ENCODE measurements at places on chromosomes 12 and 14.

- DNase-seq = no peak
These were observed 20.8 kb downstream of the SAV1 start for GRCh38 chr14:50647282-50647681.

GRCh38 chr12:12645485-12645884 is 33.8 kb downstream of the CREBL2 start:
- peak; percentile 78 for DNase-seq

DNA sequence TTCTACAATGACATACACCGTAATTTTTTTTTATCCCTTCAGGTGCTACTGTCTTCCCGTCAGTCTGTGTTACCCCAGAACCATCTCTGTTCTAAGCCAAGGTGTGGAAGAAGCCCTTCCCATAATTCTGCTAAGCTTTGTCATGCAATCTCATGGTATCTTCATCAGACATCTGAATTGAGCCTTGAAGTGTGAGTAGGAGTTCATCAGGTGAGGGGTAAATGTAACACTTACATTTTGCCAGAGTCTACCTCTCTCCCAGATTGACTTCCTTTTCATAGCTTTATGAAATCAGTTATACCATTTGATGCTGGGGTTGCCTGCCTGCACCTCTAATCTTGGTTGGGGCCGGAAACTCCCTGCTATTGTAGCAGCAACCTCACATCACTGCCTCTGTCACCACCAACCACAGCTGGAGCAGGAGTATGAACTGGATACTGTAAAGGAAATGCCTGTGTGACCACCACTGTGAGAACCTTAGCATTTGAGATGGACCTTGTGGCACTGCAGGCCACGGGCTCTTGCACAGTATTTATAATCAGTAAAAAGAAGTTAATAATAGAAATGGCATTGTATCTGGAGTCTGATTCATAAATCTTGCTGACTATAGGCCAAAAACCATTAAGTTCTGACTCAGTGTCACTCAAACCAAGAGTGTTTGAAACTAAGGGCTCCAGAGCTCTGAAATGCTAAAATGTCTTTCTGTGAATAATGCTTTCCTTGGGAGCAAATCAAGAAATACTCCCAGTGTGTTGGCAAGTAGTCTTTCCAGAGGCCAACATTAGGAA is 58.7 kb upstream of the STK38L start:
- DNase-seq = peak; percentile 48

DNA sequence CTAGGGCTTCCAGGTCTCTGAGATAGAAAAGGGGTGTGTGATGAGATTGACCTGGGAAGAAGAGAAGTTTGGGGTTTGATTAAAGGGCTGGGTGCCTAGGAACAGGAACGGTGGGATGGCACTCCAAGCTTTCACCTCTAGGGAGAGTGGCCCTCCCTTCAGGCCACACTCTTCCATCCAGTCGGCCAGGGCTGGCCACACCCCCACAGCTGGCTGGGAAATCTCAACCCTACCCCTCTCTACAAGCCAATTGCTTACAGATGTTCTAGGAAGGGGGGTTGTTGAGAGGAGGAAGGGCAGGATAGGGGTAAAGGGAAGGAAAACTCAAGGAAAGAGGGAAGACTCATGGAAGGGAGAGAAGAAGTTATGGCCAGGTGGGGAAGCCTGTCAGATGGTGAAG is 6.6 kb upstream of the ITGA5 start:
- DNase-seq = no peak

DNA sequence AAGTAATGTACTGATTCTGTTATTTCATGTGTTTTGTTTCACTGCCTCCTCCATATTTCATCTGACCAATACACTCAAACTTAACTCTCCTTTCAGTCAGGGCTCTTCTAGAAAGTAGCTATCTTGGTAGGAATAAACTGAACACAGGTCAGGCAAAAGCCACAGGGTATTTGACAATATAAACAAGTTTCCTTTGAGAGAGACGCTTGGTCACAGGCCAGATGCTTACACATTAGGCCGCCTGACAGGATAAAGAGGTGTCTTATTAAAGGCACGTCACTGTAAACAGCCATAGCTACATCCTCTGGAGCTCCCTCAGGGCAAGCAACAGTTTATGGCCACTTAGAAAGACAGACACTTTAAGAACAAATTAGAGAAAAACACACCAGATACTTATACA is 607.5 kb downstream of the SLC6A15 start:
- no peak for DNase-seq

DNA sequence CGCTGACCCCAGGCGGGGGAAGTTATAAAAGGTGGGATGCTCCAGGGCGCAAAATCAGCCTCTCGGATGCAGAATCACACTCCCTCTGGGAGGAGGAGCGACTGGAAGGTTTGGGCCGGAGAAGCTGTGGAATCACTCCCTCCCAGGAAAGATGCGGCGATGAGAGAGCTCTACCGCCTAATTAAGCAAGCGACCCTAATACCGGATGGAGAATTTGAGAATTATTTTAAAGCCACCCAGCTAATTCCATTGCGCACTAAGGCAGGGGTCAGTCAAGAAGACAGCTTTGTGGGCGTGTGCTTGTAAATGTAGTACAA is 1.9 kb downstream of the COL2A1 start:
- DNase-seq = no peak

- no peak for DNase-seq
These were observed 29.9 kb upstream of the AEBP2 start for GRCh38 chr12:19409376-19409775.

GRCh38 chr12:119258556-119258955 is 76.0 kb upstream of the CCDC60 start:
- no peak for DNase-seq

DNA sequence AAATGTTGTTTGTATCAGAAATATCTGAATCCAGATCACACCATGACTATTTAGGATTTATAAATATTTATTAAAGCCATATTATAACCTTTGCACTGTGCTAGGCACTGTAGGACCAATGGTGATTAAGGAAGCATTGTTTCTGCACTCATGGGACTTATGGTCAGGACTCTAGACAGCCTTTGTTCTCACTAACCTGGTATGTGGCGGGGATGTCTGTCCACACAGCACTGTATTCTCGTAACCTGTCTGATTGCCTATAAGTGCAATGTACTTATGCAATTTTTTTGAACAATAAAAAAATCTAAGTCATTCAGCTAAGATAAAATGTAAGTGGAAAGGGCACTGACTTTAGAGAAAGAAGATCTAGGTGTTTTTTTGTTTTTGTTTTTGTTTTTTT is 6.7 kb upstream of the SSPN start:
- no peak for DNase-seq

DNA sequence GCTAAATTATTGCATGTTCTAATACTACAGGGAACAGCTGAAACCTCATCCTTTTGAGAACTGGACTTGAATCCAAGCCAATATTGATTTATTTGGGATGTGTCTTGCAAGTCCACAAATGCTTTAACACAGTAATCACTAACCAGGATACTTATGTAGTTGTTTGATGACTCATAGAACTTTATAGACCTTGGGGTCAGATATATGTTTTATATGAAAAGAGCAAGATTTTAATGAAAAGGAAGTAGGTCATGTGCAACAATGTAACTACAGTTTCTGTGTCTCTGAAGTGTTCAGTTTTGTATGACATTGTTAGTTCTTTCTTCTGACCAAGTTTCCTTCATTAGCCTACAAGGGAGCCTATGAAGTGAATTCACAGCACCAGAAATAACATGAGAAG is 352.0 kb downstream of the ZFP36L1 start:
- no peak for DNase-seq

- DNase-seq = no peak
These were observed 51.9 kb upstream of the TBX3 start for GRCh38 chr12:114735680-114736374.

GRCh38 chr12:90026516-90026915 is 317.9 kb upstream of the ATP2B1 start:
- no peak for DNase-seq

DNA sequence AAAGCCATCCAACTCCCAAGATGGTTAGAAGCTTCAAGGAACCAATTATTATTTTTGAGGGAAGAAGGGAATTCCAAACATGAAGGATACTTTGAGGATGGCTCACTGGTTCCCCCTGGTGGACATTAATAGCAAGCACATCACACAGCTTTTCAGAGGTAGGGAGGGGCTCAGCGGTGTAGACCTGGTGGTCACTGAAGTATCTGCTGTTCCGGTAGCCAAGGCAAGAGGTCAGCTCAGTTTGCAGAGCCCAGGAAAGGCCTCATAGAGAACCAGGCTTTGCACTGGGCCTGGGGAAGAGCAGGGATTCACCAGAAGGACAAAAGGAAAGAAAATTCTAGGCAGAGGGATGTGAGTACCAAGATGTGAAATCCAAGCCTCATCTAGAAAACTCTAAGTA is 118.7 kb downstream of the KSR2 start:
- DNase-seq = peak; percentile 57

DNA sequence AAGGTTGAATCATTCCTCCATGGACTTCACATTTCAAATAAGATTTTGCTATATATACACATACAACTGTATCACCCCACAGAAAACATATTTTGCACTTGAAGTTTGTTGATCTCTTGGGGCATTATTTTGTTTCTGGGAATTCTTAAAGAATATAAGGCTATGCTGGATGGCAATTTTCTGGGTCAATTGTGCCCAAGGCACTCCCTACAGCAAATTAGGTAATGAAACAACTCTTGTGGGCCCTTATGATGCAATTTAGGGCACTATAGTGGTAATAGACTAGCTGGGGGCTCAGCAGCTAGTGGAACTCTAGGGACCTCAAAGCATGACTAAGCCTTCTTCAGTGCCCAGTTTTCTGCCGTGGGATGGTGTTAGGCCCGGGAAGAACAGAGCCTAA is 444.4 kb downstream of the NRXN3 start:
- no peak for DNase-seq

DNA sequence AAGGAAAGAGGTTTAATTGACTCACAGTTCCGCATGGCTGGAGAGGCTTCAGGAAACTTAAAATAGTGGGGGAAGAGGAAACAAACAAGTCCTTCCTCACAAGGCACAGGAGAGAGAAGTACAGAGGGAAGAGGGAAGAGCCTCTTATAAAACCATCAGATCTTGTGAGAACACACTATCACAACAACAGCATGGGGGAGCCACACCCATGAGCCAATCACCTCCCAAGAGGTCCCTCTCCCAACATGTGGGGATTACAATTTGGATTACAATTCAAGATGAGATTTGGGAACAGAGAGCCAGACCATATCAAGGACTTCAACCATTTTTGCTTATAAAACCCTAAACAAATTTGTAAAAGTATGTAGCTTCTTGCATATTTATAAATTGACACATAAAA is 45.8 kb downstream of the SLCO1C1 start:
- DNase-seq = no peak

DNA sequence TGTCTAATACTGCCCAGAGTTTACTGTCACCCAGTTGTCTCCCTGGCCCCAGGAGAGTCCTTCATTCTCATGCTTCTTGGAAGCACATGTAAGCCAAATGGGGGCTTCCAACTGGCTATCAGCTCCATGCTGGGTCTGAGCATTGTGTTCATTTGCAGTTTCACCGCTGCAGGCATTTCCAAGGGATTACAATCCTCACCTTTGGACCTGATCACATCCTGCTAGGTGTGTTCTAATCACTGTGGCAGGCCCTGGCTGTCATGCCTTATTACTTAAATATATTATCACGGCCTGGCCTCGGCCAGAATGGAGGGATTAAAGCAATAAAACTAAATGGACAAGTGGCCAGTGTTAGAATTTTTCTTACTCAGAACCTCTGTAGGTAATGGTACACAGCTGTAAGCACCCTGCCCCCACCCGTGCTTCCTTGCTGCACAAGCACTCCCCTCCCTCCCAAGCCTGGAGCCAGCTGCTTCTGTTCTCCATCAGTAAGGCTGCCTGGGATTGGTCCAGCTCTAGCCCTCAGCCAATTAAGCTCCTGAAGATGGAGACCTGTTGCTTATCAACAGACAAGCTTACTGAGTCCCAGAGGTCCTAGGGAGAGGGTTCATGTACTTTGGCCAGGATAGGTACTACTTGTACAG is 175.9 kb upstream of the RBM19 start:
- DNase-seq = no peak

DNA sequence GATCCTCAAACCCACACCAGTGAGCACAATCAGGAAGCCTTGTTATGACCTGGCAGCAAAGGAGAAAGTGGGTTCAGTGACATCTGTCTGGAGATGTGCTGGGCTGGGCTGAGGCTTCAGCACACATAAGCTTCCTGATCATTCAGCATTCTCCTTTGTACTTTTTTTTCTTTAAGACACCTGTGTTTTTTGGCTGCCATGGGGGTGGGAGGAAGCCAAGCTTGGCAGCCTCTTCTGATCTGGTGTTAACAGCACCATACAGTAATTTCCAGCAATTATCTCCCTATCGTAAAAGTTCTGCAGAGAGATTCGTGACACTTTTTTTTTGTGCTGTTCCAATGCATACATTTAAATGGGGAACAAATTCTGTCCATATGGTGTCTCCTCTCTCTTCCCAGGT is 38.9 kb upstream of the RASSF3 start:
- DNase-seq = no peak

DNA sequence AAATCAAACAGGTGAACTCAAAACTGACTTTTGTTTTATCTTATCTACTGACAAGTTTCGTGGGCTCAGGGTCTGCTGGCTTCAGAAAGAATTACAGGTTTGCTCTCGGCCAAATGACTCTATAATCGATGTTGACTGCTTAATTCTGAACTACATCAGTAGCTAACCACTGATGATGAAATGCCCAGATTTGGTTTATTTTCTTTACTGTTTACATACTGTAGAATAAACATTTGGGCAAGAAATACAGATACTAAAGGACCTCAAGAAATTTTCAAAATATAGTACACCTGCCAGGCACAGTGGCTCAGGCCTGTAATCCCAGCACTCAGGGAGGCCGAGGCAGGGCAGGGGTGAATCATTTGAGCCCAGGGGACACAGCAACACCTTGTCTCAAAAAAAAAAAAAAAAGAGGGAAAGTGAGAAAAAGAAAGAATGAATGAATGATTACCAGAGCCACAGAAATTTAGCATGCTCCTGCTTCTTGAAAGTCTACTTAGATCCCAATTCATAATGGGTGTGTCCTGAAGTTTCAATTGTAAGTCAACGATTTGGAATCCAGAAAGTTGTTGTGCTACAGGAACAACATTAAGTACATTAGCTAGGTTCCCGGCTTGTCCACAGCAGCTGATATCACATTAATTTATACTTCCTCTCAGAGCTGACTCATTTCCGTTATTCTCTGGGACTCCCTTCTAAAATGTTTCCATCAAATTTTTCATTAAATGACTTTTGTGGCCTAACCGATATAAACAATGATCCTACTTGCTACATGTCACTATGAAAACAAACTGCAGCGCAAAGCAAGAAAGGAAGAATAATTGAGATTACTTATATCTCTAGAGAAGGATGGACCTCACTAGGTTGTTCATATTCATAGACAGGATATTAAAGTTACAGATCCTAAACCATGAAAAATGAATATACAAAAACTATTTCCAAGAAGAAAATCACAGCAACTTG is 134.3 kb downstream of the MED13L start:
- peak; percentile 83 for DNase-seq

DNA sequence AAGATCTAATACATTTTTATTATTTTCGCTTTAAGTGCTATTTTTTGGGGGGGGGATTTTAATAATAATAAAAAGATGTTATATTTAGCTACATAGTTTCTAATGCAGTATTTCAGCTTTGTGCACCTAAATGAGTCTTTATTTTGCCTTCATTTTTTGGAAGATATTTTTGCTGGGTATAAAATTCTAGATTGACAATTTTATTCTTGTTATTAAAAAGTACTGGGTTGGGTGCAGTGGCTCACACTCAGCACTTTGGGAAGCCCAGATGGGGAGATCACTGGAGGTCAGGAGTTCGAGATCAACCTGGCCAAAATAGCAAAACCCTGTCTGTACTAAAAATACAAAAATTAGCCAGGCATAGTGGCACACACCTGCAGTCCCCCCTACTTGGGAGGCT is 173.6 kb downstream of the SLC15A5 start:
- no peak for DNase-seq

GRCh38 chr12:104275689-104276088 is 27.9 kb upstream of the EID3 start:
- no peak for DNase-seq

- DNase-seq = no peak
These were observed 994.5 kb upstream of the FLRT2 start for GRCh38 chr14:84535484-84535883.

Measured in hematopoietic multipotent progenitor cell treated with erythropoietin and hydrocortisone succinate and interleukin-3 and kit ligand, for 4 days (in vitro differentiated cells).